ENCODE measurements at places on chromosomes 6 and 20.

DNA sequence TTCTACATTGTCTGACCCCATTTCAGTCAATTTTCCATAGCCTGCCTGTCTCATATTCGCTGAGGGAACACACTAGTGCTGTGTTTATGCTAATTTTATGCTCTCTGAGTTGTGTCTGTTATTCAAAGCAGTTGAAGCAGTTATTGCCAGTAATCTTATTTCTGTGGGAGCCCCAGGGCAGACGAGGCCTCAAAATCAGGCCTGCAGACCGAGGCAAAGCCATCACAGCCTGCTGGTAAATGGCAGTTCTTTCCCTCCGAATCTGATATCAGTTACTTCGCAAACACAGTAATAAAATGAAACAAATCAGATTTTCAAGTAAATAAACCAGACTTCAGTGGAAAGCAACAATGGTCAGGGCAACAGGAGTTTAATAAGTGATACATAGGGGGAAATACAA lies 508.4 kb downstream of the PKHD1 start:
- DNase-seq, result no peak

DNA sequence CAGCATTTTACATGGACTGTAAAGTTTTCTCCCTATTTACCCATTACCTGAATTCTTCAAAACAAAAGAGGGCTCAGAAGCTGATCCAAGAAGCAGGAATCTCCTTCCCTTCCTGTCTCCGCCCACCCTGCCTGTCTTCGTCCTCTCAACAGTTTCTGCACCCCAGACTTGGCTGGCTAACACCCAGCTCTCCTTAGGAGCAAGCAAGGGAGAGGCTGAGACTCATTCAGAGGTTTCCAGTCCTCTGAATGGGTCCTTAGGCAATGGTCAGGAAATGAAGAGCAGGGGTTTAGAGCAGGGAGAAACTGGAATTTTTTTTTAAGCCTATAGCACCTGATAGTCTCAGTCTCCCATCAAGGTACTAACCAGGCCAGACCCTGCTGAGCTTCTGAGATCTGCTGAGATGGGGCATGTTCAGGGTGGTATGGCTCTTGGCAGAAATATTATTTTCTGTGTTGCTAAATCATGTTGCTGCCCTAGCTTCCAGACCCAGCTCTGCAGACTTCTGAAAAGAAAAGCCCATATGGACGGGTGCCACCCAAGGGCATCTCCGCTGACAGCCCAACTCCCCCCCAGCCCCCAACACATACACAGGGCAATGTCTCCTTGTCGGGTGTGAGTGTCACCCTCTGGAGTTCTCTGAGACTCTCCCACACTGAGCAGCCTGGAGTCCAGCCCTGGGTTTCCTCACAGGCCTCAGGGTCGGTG lies 74.6 kb upstream of the CD93 start:
- no peak for DNase-seq

DNA sequence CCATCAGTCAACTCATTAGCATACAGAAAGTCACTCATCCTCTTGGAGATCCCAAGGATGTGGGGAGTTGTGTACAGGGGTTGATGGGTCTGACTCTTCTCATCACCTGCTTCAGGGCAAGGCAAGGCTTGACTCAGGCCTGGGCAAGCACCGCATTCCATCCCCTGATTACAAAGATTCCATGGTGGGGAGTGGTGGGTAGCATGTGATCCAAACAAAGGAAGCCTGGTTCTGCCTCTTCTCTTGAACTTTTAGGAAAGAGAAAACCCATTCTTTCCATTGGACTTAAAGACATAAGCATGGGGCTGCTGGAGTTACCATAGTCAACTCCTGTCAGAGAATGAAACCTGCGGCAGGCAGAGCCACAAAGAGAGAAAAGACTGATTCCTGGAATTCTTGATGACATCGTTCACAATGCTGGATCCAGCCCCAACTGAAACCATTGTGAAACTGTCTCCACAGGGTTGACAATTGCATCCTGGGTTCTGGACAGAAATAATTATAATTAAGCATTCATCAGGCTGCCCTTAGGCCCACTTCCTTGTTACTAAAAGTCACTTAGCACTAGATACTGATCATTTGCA lies 235.8 kb upstream of the KCNG1 start:
- no peak for DNase-seq

GRCh38 chr6:146202570-146202969 lies 173.7 kb downstream of the GRM1 start:
- no peak for DNase-seq

GRCh38 chr6:29566856-29567255 lies 7.3 kb upstream of the UBD start:
- no peak for DNase-seq
